ENCODE measurements at places on chromosomes 12 and 14. TPM values are rescaled to one million over a fixed set of nuclear protein-coding genes. Genes with fewer than 3 reads are reported as not detected.

DNA sequence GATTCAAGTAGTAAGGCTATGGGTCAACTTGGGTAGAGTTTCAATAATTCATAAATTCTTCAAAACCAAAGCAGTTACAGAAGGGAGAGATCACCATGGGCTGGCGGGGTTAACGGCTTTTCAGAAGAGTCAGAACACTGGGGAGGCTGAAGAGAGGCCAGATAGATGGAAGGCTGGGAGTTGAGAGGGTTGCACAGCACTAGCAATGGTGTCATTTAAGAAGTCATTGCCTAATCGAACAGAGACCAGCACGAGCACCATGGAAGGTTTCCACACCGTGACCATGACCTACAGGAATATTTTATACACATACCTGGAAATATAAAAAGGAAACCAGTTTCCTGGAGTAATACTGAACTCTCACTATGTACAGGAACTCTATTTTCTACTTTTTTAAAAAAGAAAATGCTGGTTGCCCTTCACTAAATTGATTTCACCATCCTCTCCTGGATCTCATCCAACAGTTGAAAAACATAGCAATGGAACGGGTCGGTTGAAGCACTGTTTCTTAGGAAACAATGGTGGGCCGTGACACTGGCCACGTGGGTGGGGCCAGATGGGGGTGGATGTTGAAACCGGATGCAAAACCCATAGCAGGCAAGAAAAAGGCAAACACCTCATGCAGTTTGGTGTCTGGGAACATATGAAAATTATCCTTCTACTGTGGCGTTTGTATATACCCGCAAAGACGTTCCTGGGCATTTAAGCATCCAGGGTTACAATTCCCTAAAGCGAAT lies 38.0 kb upstream of the RIN3 start:
- DNase-seq: no peak

- DNase-seq: no peak
Measured at GRCh38 chr14:81042438-81042837, 87.0 kb downstream of the TSHR start.

- DNase-seq: no peak
Measured at GRCh38 chr14:70454731-70455130, 2.8 kb downstream of the ADAM21 start.

DNA sequence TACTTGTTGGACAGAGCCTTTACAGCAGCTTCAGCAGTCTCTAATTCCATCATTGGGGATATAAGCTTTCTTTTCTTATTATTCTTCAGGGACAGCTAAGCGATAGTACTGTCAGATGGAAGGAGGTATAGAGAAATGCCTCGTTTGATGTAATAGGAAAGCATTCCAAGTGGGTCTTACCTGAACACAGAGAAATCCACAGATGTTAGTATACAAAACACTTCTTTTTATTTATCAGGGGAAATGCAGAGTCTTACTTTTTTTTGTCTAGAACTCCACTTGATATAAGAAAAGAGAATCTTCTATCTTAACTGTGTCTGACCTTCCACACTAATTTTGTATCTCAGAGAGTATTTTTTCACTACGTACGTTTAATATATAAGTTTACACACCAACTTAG lies 1.9 kb downstream of the SYT1 start:
- no peak for DNase-seq

GRCh38 chr14:55416866-55417265 lies 5.2 kb upstream of the ATG14 start:
- DNase-seq: no peak

DNA sequence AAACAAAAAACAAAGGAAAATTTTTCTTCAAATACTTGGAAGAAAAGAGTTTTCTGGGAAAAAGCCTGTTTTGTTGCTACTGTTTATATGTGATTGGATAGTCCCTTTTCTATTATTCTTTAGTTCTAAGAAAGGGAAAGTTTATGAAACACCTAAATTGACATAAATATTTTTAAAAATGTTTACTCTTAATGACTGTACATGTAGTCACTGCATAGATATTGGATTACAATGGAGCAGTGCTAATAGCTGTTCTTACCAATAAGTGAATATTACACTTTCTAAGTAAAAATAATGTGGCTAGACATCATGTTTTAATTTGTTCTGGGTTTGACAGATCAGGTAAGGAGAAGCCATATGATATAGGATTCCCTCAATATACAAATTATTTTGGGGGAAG lies 352.7 kb upstream of the DIO2 start:
- no peak for DNase-seq

- no peak for DNase-seq
Measured at GRCh38 chr12:111841236-111841749, 735 bp upstream of the MAPKAPK5 start.

- no peak for DNase-seq
Measured at GRCh38 chr14:20223410-20223809, at the start of gene OR11H6. OR11H6 (plus strand) TSS chr14:20223710; CDS start chr14:20223710, 0 bp downstream.

- DNase-seq: no peak
Measured at GRCh38 chr12:59396919-59397318, 198.9 kb upstream of the SLC16A7 start.

GRCh38 chr14:58297412-58297761 lies 968 bp upstream of the ARID4A start:
- no peak for DNase-seq

DNA sequence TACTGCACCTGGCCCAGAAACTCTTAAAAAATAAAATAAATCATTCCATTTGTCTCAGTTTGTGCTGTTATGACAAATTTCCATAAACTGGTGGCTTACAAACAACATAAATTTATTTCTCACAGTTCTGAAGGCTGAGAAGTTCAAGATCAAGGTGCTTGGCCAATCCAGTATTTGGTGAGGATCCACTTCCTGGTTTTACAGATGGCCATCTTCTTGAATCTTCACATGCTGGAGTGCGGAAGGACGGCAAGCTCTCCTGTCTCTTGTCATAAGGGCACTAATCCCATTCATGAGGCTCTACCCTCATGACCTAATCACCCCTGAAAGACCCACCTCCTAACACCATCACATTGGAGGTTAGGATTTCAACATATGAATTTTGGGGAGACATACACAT lies 29.9 kb upstream of the MYBPC1 start:
- no peak for DNase-seq

DNA sequence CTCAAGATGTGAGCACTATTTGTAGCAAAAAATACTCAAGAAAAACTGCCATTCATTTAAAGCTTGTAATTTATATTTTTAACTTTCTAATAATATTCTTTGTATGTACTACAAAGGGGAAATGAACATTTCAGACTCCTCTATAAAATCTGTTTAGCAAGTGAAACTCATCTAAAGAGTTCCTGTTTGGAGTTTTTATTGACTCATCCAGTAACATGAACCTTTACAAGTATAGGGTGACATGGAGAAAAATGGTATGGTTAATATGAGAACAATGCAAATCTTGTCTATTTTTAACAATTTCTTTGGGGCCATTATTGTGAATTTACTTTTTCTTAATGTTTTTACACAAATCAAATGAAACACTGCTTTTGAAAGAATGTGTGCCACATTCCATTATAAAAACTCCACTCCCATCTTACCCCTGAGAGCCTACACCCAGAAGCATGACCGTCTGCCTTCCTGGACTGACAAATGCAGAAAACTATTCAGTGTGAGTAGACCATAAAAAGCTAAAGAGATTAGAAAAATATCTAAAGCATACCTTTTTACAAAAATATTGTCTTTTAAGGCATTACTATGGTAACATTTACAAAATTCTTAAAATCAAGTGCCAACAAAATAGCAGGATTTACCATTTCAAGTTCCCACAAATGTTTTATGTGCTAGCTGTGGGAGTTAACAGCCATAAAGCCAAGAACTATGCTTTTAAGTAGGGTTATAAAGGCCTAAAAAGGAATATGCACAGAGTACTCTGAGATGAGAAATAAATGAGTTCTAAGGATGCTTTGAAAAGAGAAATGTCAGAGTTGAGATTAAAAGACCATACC lies 144.0 kb downstream of the ADAMTS20 start:
- no peak for DNase-seq

DNA sequence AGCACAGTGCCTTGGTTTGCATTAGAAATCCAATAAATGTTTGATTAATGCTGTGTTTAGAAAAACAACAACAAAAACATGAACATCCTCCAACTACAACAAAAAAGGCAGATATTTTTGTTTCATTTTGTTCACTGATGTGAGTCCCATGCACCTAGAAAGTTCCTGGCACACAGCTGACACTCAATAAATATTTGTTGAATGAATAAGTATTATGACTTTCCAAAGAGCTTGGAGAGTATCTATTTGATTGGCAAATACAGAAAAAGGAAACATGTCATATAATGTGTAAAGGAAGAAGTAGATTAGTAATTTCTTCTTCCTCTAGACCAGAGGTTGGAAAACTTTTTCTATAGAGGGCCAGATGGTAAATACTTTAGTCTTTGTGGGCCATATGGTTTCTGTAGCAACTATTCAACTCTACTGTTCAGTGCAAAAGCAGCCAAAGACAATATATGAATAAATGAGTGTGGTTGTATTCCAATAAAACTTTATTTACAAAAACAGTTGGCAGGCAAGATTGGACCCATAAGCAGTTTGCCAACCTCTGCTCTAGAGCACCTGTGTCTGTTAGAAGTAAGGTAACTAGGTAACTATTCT lies 312.3 kb upstream of the DIO2 start:
- no peak for DNase-seq

DNA sequence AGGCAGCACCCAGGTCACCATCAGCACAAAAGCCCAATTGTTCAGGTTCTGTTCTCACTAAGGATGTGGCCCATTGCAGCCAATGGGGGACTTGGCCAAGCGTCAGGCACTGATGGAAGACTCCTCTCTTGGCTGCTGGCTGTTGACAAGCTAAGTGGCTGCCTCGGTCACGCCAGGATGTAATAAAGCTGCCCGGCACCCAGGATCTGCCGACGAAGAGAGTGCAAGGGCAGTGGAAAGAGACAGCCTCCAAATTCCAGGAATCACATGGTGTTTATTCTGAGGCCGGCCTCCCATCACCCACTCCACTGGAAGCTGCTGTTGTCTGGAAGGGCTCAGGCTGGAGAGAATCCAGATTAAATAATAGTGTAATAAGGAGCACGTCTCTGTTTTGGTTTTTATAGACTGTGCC lies 451.8 kb upstream of the TBX3 start:
- peak; percentile 66 for DNase-seq

DNA sequence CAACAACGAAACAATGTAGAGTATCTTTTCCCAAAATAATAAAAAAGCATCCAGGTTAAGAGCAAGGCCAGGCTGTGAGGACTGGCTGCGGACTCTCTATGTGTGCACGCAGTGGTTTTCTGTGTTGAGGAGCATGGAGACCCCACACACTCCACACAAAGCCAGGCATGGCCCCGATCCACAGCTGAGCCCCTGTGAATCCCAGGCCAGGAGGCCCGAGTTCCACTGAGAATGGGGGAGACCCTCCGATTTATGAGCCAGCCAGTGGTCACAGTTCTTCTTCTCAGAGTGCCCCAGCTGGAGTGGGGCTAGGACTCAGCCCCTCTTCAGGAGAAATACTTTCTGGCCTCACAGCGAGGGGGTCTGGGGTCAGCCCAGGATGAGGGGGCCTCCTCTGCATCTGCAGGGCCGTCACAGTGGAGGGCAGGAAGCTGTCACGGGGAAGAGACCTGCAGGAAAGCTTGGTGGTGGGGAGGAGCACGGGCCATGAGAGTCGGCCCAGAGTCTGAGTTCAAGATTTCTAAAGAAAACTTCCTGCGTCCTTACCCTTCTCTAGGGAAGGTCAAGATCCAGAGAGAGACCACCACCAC lies 20.1 kb downstream of the NCKAP5L start:
- no peak for DNase-seq

DNA sequence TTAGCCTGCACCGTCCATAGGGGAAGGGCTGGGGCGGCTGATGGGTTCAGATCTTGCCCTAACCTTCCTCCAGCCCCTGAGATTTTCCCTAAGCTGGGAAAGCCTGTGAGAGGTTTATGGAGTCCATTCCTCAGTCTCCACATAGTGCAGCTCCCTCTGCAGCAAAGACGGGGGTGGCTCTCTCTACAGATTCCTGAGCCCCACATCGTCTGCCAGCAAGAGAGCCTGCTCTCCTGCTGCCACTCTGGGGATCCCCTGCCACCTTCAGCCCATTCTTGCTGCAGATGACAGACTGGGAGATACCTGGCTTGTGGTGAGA lies 3.1 kb downstream of the SMIM41 start:
- no peak for DNase-seq

DNA sequence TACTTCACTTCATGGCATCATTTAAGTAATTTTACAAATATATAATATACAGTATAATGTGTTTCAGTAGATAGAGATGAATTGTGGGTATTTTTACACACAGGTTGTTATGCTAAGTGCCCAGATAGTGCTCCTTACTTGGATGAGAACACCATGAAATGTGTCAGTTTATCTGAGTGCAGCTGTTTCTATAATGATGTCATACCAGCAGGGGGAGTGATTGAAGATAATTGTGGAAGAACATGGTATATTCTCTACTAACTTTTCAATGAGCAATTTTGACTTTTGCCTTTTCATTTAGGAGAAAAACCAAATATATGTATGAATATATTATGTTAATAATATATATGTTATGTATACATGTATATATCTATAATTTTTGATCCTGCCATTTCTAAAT lies 221.6 kb downstream of the LRRK2 start:
- DNase-seq: no peak

DNA sequence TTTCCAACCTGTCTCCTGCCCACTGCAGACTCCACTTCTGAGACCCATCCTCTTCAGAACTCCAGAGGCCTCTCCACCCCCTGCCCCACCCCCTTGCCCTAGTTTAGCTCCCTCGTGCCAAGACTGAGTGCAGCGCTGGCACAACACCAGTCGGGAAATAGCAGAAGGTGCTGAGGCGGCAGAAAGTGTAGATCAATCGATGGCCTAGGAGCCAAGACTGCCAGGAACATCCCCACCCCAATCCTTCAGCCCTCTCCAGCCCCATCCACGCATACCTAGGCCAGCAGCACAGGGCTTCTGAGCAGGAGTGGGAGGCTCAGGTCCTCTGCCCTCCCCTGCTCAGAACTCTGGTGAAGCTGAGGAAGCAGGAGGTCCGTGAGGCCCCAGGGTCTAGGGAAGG lies 1.1 kb downstream of the CPNE6 start:
- DNase-seq: no peak

DNA sequence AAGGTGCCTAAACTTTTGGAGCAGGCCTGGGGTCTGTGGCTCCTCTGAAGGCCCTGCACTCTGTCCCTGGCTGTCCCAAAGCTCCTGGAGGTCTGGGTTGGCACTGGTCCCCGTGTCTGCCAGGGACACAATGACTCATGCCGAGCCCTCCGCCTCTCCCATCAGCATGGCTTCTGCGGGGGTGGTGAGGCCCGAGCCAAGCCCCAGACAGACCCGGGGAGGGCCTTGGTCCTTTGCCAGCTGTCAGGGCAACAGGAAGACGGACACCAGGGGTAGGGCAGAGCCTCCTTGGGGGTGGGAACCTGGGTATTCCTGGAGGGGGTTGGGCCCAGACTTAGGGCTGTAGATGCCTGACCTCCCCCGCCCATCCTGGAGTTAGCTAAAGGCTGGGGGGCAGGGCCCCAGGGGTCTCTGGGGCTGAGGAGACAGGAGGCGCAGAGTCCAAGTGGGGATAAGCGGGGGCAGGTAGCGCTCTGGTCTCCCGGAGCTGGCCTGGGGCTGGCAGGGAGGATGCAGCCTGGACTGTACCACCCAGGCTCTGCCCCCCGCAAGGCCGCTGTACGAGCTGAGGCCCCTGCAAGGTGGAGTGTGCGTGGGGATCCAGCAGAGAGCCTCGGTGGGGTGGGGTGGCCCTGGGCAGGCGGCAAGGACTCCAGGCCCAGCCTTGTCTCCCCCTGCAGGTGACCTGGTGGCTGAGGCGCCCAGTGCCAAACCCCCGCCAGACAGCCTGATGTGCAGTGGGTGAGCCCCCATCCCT lies 16.4 kb upstream of the PUS1 start:
- DNase-seq: peak; percentile 88

The FAM90A1 gene
- total RNA-seq: not detected

The NOVA1 gene
- not detected for total RNA-seq

The ZCRB1 gene
- total RNA-seq: 47.9 TPM

The POTEG gene
- not detected for total RNA-seq

The OR6C3 gene
- total RNA-seq: not detected

The KRT77 gene
- total RNA-seq: not detected

The PSMA6 gene
- 344 TPM for total RNA-seq

Measured in A172 (cell line).